Esophagus squamous epithelium (tissue), 5 donors: ENCODE measurements at places on chromosomes 7 and 10. TPM values are rescaled to one million over a fixed set of nuclear protein-coding genes. Genes with fewer than 3 reads are reported as not detected.

C10orf67 gene
- not detected for total RNA-seq

FAM24B gene
- total RNA-seq: 4.2 TPM

XRCC2 gene
- total RNA-seq: 1.7 TPM

TRPV5 gene
- total RNA-seq: not detected

HOXA3 gene
- total RNA-seq: 8.7 TPM

ZDHHC16 gene
- 28.6 TPM for total RNA-seq

HYAL4 gene
- total RNA-seq: not detected

ATAD1 gene
- total RNA-seq: 30.1 TPM

NUDT1 gene
- 51.7 TPM for total RNA-seq

- DNase-seq: no peak
Measured at GRCh38 chr10:21334891-21335696, 190.4 kb downstream of the SKIDA1 start.

- no peak for DNase-seq
Measured at GRCh38 chr10:89651916-89652573, 7.0 kb upstream of the PANK1 start.

- DNase-seq: no peak
Measured at GRCh38 chr10:23195846-23196600, 3.9 kb downstream of the PTF1A start.

DNA sequence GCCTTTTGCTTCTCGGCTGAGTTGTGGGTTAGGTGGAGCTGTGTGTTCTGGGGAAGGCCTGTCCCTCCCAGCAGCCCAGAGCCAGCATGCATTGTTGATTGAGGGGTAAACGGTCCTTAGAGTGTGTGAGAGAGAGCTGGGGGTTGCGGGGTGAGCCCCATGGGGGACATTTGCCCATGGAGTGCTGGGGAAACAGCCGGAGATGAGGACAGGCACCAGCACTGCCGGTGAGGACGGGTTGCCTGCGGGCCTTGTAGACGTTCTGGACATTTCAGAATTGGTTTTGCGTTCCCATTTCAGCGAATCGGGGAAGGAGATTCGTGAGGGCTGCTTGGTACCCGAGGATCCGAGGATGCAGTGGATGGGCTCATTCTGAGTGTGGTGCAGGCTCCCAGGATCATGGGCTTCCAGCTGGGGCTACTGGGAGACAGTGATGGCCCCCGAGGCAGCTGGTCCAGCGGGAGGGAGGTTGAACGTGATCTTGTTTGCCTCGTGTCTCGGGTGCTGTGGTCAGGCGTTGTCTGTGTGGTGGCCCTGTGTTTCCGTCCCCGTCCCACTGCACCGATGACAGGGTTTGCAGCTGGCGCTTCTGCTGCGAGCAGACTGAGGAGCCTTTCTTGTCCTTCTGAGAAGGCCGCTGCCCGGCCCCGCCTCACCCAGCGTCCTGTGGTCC, 113.9 kb downstream of the CYTH3 start:
- DNase-seq: no peak

GRCh38 chr10:107984149-107984548, 819.6 kb upstream of the SORCS1 start:
- DNase-seq: no peak

DNA sequence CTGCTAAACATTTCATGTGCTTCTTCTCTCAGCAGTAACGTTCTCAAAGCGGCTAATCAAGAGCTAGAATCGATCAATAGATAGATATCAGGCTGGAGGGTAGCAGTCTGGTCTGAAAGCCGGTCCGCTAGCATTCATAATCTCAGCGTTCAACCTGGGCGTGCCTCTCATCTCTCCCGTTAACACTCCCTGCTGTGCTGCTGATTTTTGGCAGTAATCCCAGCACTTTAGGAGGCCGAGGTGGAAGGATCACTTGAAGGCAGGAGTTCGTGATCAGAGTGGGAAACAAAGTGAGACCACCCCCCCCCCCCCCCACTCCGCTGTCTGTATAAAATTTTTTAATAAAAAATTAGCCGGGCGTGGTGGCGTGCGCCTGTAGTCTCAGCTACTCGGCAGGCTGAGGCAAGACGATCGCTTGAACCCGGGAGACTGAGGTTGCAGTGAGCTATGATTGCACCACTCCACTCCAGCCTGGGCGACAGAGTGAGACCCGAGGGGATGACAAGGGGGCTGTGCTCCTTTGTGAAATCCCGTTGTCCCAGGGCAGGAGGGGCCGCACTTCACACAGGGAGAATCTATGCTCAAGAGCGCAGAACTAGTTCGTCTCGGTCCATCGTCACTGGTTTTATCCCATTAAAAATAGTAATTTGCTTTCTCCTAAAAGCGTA, 624 bp upstream of the CEP55 start:
- DNase-seq: no peak

DNA sequence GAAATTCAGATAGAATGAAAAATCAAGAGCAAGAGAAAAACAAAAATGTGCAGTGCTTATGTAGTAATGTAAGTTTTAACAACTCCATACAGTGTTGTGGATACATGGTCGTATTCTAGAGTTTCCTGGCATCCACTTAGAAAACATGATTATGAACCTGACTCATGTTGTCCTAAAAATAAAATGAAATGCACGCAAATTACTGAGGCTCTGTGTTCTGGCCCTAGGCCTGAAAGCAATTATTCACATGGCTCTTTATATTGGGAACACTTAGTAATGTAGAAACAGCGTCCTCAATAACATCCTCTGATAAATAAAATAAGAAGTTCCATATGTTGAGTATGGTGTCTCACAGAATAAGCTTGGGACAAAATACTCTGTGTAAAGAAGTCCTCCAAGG, 200.2 kb upstream of the SEMA3E start:
- DNase-seq: no peak

DNA sequence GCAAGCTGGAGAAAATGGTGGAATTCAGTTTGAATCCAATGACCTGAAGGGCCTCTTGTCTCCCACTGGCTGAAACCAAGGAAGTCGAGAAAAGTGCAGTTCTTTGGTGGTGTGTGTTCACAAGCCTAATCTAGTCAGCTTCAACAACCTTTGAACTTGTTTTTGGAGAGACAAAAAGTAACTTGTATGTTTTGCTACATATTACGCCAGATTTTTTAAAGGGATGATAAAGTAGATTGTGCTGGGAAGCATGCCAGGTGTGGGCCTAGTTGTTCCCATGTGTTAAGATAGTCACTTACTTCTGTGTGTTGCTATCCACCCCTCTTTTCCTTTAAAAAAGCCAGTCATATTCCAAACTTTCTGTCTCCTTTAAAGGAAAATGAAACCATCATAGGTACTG, 79.7 kb upstream of the FAM3C start:
- DNase-seq: no peak

GRCh38 chr10:117536866-117537435, 5.6 kb upstream of the EMX2 start:
- DNase-seq: no peak

DNA sequence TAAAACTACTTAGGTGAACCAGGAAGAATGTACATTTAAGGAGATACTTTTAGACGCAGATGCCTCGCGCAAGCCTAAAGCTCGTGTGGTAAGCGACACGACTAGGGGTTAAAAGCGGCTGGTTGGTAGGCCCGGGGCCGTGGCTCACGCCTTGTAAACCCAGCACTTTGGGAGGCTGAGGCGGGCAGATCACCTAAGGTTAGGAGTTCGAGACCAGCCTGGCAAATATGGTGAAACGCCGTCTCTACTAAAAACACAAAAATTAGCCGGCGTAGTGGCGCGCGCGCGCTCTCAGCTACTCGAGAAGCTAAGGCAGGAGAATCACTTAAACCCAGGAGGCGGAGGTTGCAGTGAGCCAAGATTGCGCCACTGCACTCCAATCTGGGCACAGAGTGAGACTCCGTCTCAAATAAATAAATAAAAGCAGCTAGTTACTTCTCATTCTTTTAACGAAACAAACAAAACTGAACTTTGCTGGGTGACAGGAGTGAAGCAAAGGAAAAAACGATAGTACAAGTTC, 879 bp downstream of the NUDT5 start:
- no peak for DNase-seq

GRCh38 chr7:135434047-135434446, 75.9 kb downstream of the CNOT4 start:
- DNase-seq: no peak

- no peak for DNase-seq
Measured at GRCh38 chr10:7583626-7584025, 83.1 kb downstream of the ITIH5 start.

- no peak for DNase-seq
Measured at GRCh38 chr10:23341004-23341403, 3.6 kb downstream of the C10orf67 start.

- DNase-seq: no peak
Measured at GRCh38 chr10:48672596-48673265, 11.9 kb upstream of the WDFY4 start.

DNA sequence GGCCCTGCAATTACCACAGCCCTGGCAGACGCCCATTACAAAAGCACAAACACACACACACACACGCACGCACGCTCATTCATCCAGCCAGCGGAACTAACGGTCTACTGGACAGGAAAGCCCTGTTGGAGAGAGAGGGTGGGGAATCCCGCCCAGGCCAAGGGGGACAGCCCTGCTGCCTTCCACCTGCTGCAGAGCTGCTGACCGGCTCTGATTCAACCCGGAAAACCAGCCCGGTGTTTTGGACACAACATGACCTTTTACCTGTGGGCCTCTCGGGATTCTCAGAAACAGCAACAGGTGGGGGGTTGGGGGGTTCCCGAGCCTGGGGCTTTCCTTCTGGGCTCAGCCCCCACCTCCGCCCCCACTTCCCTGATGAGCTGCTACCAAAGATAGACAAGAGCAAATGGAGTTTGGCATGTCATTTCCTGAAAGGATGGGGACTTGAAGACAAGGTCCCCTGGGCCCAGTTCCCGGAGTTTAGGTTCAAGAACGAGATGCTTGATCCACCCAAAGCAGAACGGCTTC, 18.5 kb upstream of the SERPINE1 start:
- DNase-seq: no peak

DNA sequence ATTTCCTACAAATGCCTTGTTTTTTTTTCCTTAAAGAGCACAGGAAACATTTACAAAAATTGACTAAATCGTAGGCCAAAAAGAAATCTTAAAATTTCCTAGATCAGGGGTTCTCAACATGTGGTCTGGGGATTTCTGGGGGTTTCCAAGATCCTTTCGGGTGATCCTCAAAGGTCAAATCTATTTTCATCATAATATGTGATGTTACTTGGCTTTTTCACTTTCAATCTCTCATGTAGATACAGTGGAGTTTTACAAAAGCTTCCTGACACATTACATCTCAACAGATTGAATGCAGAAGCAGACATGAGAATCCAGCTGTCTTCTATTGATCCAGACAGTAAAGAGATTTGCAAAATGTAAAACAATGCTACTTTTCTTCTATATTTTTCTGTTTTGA, 497.3 kb downstream of the INHBA start:
- no peak for DNase-seq

DNA sequence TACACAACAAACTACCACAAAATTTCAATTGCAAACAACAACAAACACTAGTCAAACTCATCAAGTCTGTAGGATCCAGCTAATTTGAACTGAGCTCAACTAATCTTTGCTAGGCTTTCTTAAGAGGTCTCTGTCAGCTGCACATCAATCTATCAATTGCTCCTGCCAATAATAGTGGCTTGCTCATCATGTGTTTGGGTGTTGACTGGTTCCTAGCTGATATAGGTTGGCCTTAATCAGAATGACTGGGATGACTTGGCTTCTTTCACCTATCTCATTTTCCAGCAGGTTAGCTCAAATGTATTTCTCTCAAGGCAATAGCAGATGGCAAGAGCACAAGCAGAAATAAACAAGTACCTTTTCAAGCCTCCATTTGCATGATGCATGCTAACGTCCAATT, 370.3 kb upstream of the NFE2L3 start:
- DNase-seq: no peak

GRCh38 chr10:93452143-93452542, 30.0 kb downstream of the MYOF start:
- DNase-seq: no peak

DNA sequence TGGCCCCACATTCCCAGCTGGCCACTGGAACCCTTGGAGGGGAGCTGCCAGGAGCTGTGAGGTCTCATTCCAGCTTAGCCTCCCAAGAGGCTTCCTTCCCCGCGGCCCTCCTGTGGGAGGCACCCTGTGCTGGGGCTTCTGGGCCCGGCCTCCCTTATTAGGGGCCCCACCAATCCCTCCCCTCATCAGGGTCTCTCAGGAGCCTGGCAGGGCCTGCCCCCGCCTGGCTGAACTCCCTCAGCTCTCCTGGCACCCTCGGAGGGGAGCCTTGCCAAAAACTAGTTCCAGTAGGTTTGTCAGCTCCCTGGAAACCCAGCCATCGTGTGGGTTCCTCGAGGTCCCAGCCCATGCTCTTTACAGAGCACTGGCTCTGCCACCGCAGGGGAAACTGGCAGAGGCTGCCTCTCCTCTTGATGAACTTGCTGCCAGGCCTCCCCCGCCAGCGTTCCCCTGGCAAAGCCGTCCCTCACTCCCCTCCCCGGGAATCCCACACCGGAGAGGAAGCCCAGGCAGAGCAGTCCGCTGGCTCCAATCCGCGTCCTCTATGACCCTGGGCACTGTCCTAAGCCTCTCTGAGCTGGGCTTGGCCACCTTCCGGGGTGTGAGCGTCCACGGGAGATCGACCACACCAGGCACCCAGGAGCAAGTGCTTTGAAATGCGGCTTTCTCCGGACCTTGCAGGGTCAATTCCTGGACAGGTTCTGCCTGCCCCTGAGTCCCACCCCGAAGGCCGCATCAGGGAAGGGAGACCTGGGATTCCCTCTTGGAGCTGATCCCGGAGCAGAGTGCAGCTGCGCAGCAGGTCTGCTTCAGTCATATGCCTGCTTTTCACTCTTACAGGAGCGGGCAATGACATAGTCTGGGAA, 139.8 kb downstream of the ARHGAP22 start:
- no peak for DNase-seq
